Naive thymus-derived CD4-positive, alpha-beta T cell (primary cell): ENCODE measurements at places on chromosomes 13 and 19. TPM values are rescaled to one million over a fixed set of nuclear protein-coding genes. Genes with fewer than 3 reads are reported as not detected.

DNA sequence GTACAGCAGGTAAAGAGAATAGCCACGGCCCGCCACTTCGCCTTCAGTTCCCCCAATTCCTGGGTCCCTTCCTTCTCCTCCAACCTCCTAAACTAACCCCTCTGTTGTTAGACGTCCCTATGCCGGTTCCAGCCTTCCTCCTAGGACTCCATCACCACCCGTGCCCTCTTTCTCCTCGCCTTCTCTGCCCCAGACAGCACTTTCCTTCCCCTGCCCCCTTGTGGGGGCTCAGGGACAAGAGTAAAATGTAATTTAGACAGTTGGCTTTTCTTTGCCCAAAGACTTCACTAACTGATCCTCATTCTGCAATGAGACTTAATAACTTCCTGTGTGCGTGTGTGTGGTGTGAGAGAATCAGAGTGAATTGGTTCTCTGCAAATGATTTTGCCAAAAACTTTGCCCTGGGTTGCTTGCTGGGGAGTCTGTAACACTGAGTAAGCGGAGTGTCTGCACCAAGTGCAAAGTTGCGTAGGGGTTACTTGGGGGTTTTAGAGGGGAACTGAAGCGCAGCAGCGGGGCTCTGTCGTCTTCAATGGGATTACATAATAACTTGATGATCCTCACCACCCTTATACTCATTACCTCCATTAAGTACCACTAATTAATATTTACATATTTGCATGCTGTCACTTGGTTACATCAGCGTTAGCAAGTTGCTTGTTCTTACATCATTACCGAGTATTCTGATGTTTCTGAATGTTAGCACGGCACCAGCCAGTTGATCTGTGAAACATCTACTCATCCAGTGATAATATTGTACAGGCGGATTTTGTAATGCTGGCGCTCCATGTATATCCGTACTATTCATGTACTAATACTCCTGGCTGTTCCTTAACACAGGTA is 19.9 kb upstream of the SGCG start:
- H3K4me3 ChIP-seq = no peak overlapping the region
- H3K36me3 ChIP-seq = no peaks in the 10 kb centered on the region
- no peak for DNase-seq
- H3K4me1 ChIP-seq = no peaks in the 10 kb centered on the region
- H3K27ac ChIP-seq = no peak overlapping the region
- H3K27me3 ChIP-seq = no peaks in the 10 kb centered on the region

MTUS2 gene
- 0.83 TPM for total RNA-seq

DNA sequence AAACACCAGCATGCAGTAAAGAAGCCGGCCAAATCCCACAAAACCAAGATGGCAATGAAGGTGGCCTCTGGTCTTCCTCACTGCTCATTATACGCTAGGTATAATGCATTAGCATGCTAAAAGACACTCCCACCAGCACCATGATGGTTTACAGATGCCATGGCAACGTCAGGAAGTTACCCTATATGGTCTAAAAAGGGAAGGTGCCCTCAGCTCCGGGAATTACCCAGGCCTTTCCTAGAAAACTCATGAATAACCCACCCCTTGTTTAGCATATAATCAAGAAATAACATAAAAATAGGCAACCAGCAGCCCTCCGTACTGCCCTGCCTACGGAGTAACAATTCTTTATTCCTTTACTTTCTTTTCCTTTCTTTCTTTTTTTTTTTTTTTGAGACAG is 21.1 kb upstream of the PLEKHF1 start:
- H3K36me3 ChIP-seq = no peaks in the 10 kb centered on the region
- no peak overlapping the region for H3K4me3 ChIP-seq
- H3K27ac ChIP-seq = no peak overlapping the region
- H3K27me3 ChIP-seq = no peaks in the 10 kb centered on the region
- H3K4me1 ChIP-seq = no peaks in the 10 kb centered on the region

RXFP2 gene
- total RNA-seq = not detected in 2 replicates

DNA sequence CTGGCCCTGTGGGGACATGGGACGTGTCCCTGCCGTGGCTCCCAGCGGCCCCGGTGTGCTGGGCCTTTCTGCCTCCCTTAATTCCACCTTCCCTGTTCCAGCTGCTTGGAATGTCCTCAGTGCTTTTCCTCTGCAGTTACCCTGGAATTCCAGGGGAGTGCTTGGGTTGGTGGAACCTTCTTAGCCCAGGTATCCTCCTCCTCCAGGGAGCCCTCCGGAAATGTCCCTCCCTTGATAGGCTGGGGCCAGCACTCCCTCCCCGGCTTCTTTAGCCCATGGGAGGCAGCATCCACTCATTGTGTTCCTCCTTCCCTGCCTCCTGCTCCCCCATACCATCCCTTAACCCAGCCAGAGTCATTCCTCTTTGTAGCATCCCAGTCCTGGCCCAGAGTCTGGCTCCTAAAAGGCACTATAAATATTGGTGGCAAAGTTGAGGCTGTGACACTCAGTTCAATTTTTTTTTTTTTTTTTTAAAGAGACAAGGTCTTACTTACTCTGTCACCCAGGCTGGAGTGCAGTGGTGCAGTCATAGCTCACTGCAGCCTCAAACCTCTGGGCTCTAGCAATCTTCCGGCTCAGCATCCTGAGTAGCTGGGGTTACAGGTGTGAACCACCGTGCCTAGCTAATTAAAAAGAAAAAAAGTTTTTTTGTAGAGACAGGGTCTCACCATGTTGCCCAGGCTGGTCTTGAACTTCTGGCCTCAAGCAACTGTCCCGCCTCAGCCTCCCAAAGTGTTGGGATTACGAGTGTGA is 13.7 kb upstream of the SLC7A10 start:
- H3K27me3 ChIP-seq = no peaks in the 10 kb centered on the region
- no peak overlapping the region for H3K27ac ChIP-seq
- no peaks in the 10 kb centered on the region for H3K36me3 ChIP-seq
- H3K4me3 ChIP-seq = no peak overlapping the region

TINCR gene
- total RNA-seq = 0.97 TPM

GRCh38 chr19:56116606-56117005 is 4.5 kb downstream of the ZNF787 start:
- no peak overlapping the region for H3K27ac ChIP-seq
- H3K4me3 ChIP-seq = no peak overlapping the region
- no peaks in the 10 kb centered on the region for H3K27me3 ChIP-seq

DNA sequence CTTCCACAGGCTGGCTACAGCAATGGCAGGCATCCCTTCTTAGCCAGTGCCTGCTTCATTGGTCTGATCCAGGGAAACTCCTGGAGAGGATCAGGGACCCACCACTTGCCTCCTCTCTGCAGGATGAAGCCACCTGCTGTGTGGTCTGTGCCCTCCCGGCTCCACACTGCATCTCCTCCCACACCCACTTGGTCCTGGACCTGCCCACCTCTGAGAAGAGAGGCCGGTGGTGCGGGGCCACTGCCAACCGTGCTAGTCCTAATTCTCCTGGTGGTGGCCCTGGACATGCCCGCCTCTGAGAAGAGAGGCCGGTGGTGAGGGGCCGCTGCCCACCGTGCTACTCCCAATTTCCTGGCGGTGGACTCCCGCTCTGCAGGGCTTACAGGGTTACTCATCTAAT is 98.8 kb downstream of the COL4A1 start:
- H3K27me3 ChIP-seq = no peaks in the 10 kb centered on the region
- H3K4me1 ChIP-seq = no peaks in the 10 kb centered on the region
- no peak overlapping the region for H3K4me3 ChIP-seq
- no peaks in the 10 kb centered on the region for H3K36me3 ChIP-seq
- no peak overlapping the region for H3K27ac ChIP-seq
- DNase-seq = no peak

GRCh38 chr19:51571599-51571998 is 516 bp downstream of the ZNF175 start:
- no peaks in the 10 kb centered on the region for H3K27me3 ChIP-seq
- peaks cover 11% of the 10 kb centered on the region for H3K4me1 ChIP-seq
- H3K27ac ChIP-seq = no peak overlapping the region
- DNase-seq = no peak

ZNF667 gene
- not detected in 2 replicates for total RNA-seq

DNA sequence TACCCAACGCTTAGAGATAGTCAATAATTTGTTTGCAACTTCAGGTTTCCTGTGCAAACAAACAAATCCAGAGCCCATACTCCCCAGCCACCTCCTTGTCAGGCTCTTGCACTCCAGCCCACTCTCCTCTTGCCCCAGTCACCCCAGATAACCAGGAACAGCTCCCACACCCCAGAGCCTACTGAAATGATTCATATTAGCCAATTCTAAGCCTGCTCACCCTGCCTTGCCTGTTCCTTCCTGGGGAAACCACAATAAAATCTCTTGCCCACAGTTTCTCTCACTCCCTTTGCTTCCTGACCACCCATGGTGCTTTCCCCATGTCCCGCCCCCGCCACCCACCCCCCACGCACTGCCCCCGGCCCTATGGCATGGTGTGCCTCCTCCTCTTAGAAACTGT is 3.8 kb upstream of the ACTL9 start:
- H3K27me3 ChIP-seq = no peaks in the 10 kb centered on the region
- peak overlapping the region; percentile 42 for H3K4me3 ChIP-seq
- peaks cover 42% of the 10 kb centered on the region for H3K4me1 ChIP-seq
- H3K36me3 ChIP-seq = no peaks in the 10 kb centered on the region

DNA sequence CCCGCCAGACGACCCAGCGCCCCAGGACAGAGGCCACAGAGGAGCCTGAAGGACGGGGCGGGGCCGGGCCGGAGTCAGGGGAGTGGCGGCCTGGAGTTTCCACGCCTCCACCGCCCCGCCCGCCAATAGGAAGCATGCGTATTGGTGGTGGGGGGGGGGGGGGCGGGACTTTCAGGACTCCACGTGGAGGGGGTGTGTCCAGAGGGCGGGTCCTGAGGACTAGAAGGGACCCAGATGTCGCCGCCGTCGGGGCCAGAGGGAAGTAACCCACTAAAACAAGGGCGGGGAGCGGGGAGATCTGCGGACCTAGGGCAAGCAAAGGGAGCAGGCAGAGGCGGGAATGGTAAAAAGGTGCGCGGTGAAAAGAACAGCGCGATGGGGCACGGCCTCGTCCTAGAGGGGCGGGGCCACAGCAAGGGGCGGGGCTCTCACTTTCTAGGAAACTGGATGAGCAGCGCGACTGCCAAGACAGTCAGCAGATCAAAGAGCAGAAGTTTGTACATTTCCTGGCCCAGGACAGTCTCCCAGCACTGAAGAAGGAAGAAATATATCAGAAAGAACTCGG is 2.8 kb upstream of the LENG1 start:
- peak; percentile 76 for DNase-seq
- no peaks in the 10 kb centered on the region for H3K27me3 ChIP-seq
- no peaks in the 10 kb centered on the region for H3K36me3 ChIP-seq

GRCh38 chr19:51026554-51026831 is at the start of gene KLK11:
Gene KLK11 (minus strand): TSS chr19:51026616. CDS start chr19:51025631, 985 bp downstream.
- DNase-seq = no peak
- no peaks in the 10 kb centered on the region for H3K36me3 ChIP-seq
- no peak within 1 kb of the TSS for H3K4me3 ChIP-seq
- no peaks in the 10 kb centered on the region for H3K27me3 ChIP-seq
- H3K4me1 ChIP-seq = no peaks in the 10 kb centered on the region

GJB2 gene
- 3.5 and 3.6 TPM in 2 replicates for total RNA-seq

DNA sequence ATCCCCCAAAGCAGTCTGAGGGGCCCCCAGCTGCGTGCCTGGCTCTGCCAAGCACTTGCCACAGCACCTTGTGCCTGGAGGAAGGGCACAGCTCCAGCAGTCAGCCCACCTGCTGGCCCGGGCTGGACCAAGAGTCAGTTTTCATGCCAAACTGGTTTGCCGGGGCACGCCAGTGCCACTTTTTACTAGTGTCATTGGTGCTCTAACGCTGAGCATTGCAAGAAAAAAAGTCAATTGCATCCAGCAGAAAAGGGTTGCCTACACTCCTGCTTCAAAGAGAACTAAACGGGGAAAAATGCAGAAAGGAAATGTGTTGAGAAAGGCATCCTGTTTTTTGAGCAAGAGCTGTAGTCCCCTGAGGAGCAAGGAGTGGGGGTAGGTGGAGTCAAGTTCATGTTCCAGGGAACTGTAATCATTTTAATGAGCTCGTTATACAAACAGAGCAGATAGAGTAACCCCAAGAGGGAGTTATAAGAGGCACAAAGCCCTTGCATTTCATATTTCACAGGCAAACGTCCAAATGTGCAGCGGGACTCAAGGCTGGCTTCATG is 68.4 kb downstream of the F2RL3 start:
- H3K27me3 ChIP-seq = no peaks in the 10 kb centered on the region
- H3K27ac ChIP-seq = no peak overlapping the region

- H3K27ac ChIP-seq = no peak overlapping the region
- H3K27me3 ChIP-seq = no peaks in the 10 kb centered on the region
- no peak for DNase-seq
- no peak overlapping the region for H3K4me3 ChIP-seq
- H3K36me3 ChIP-seq = no peaks in the 10 kb centered on the region
- no peaks in the 10 kb centered on the region for H3K4me1 ChIP-seq
Observed at GRCh38 chr19:33580026-33580644, 41.6 kb upstream of the CHST8 start.

DNA sequence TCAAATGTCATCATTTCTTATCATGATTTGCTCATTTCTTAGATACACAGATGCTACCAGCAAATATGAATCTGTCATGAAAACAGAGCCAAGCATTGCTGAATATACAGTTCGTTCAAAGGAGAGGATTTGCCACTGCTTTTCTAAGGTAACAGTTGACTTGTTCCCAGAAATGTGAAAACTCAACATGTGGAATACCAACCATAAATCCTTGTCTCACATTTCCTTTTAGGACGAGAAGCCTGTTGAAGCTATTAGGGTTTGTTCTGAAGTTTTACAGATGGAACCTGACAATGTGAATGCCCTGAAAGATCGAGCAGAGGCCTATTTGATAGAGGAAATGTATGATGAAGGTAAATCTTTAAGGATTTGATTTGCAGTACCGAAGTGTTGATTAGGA is 86.7 kb downstream of the DNAJC3 start:
- no peaks in the 10 kb centered on the region for H3K4me1 ChIP-seq
- H3K27me3 ChIP-seq = no peaks in the 10 kb centered on the region
- peaks cover 37% of the 10 kb centered on the region for H3K36me3 ChIP-seq
- no peak for DNase-seq
- H3K4me3 ChIP-seq = no peak overlapping the region
- no peak overlapping the region for H3K27ac ChIP-seq

DNA sequence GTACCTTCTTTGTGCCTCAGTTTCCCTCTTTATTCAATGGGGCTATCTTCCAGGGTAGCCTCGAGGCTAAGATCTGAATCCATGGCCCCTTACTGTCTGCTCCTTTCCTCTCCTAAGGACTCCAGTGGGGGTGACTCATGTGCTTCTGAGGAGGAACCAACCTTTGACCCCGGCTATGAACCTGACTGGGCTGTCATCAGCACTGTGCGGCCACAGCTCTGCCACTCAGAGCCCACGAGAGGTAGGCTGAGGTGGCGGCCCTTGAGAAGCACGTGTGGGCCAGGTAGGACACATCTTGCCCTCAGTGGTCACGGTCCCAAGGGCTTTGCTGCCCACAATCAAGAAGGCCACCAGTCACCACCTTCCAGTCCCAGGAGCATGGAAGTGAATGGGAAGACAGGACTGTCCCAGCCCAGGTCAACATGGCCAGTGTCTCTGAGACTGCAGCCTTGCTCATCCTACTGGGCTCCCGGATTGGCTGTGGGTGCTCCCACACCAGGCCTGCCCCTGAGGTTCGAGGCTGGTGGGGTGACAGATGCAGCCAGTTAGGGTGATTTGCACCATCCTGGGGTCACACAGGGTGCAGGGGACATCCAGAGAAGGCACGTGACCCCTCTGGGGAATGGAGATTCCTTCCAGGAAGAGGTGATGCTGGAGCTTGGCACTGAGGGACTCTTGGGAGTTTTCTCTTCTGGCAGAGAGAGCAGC is 2.8 kb downstream of the TBC1D17 start:
- peaks cover 20% of the 10 kb centered on the region for H3K4me1 ChIP-seq
- H3K4me3 ChIP-seq = no peak overlapping the region
- H3K36me3 ChIP-seq = peaks cover 6% of the 10 kb centered on the region
- no peak overlapping the region for H3K27ac ChIP-seq
- DNase-seq = no peak

SPACA4 gene
- total RNA-seq = not detected

ZNF414 gene
- total RNA-seq = 51.1 TPM

ZC3H4 gene
- total RNA-seq = 118 and 123 TPM in 2 replicates
